Upper lobe of right lung (tissue), 1 donor: ENCODE measurements at places on chromosomes 6 and 20. TPM values are rescaled to one million over a fixed set of nuclear protein-coding genes. Genes with fewer than 3 reads are reported as not detected.

Gene CHRNA4
- 0.06 TPM for total RNA-seq

DNA sequence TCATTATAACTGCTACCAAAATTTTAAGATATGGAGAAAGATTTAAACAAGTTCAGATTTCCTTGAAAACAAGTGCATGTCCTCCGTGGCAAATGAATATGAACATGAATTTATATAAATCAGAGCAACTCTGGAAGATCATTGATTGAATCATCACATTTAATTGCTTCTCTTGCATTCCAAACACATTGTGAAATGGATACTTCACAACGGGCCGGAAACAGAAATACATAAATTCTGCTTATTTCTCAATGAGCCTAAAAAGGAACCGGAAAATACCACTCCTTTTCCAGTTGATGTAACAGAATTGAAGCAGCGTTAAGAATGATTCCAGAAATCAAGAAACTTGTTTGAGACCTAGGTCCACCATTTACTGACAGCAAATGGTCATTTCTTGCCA, 134.6 kb upstream of the BTN3A2 start:
- peak overlapping the region; percentile 40 for H3K27ac ChIP-seq
- no peaks in the 10 kb centered on the region for H3K36me3 ChIP-seq
- no peak overlapping the region for H3K4me3 ChIP-seq
- no peak for DNase-seq
- H3K27me3 ChIP-seq = peaks cover 63% of the 10 kb centered on the region
- peaks cover 5% of the 10 kb centered on the region for H3K4me1 ChIP-seq

Gene SLC13A3
- 1.6 TPM for total RNA-seq

Gene DEF6
- 17.4 TPM for total RNA-seq

Gene HLA-DPA1
- total RNA-seq = 491 TPM

GRCh38 chr20:20499439-20499838, 131.5 kb downstream of the INSM1 start:
- peaks cover 95% of the 10 kb centered on the region for H3K36me3 ChIP-seq
- no peaks in the 10 kb centered on the region for H3K27me3 ChIP-seq
- no peak overlapping the region for H3K27ac ChIP-seq
- DNase-seq = no peak

DNA sequence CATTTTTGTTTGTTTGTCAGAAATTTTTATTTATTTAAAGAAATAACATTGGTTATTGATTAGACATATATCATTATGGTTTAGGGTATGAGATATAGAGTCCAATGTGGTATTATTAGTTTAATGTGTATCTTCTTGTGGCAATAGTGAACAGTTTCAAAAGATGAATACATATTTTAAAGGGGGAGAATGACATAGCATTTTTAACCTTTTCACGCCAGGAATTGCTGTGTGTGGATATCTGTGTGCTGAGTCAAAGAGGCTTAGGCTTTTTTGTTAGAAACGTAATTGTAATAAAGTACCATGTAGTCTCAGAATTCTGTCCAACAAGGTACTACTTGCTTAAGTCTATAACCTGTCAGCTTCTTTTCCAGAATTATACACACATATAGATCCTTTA, 451.6 kb downstream of the ADGRB3 start:
- H3K4me1 ChIP-seq = no peaks in the 10 kb centered on the region
- DNase-seq = no peak
- H3K4me3 ChIP-seq = no peak overlapping the region

Gene C6orf141
- total RNA-seq = 2.1 TPM
